HL-60 (cell line): ENCODE measurements at places on chromosomes 2 and 18.

GRCh38 chr2:29238497-29238896 is 123.3 kb downstream of the CLIP4 start:
- peak; percentile 18 for DNase-seq

DNA sequence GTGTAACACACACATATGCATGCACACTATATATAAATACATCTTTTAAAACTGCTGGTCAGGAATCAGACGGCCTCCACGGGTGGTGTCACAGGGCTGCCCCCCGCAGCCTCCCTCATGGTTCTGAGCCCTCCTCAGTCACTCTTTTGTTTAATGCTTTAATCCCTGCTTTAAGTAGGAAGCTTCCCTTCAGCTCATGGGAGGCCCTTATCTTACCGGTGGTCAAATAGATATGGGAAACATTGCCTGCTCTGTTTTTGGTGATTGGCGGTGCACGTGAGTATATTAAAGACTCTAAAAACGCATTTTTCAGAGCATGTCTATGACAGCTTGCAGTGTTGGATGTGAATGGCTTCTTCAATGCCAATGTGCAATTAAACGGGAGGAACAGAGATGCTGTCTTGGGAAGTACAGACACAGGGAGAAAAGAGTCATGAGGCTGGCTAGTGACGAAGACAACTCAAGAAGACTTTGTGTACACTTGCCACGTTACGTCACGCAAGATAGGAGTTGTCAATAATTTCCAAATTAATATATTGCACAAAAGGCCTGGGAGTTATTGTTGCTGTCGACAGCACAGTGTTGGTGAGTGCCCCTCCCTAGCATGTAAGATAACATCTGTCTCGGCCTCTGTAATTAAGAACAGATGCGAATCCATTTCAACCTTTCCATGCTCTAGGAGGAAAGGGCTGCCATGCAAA is 23.3 kb downstream of the GNLY start:
- DNase-seq, result no peak

DNA sequence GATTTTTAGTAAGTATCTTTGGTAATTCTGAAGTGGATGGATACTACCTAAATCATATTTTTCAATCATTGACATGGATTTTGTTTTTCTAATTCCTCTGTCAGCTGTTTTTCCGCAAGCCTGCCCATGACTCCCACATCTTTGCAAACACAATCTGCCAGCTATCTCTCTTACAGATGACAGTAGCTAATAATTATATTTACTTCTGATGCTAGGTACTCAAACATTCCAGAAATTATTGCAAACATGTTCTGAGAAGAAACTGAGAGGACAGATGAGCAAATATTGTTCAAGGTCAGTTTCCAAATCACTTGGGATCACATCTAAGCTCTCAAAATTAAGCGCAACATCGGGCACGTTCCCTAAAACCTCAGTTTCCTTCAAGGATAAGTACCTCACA is 270.0 kb upstream of the CDH19 start:
- no peak for DNase-seq

DNA sequence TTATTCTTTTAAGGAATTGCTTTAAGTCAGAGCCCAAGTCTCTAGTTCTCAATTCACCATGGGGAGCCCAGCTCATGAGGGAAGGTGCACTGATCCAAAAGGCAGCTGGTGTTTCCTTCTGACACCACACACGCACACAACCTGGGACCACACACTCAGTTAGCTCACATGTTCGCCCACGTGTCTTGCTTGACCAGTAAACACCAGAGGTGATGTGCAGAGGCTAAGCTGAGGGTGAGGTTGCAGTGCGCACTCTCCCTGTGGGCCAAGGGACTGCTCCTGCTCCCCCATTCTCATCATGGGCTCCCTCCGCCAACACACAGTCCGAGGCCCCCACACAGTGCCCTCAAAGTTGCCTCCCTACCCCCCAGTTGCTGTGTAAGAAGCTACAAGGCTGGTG is 70.8 kb upstream of the BZW1 start:
- DNase-seq, result no peak

GRCh38 chr2:10571057-10571456 is 118.7 kb downstream of the NOL10 start:
- DNase-seq, result no peak

DNA sequence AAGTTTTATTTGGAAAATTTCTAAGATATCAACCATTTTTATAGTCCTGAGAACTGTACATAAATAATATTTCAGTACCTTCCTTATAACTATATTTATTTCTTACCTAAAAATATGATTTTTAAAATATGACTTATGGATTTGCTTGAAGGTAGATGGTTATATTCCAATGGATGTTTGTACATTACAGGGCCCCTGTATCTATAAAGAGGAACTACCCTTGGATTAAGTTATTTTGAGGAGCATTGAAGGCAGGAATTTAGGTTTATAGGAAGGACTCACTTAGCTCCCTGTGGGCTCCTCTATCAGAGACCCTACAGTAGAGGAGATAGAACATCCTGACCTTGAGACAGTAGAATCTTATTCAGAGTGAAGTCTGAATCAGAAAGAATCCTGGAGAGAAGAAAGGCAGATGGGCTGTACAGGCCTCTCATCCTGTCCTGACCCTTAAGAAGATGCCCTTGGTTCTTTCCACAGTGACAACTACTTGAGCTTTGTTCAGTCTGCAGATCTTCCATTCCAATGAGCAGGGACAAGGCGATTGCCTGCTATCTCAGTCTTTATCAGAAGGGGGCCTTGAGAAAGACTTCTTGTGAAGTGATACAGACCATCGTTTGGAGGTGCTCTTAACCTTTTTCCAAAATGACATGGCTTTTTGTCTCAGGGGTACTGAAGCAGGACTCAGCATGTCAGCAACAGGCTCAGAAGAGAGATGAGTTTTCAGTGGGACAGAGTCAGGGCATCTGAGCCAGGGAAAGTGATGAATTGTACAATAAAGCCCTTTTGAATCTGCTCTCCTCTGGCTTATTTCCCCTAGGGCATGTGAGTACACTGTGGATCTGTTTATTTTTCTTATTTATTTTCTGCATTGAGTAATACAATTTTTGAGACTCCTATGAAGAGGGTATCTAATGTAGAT is 20.9 kb downstream of the OXER1 start:
- DNase-seq, result no peak

- no peak for DNase-seq
These were observed 250.2 kb upstream of the MEX3C start for GRCh38 chr18:51447351-51448342.

- no peak for DNase-seq
These were observed 9.1 kb upstream of the ARID5A start for GRCh38 chr2:96527286-96528005.

DNA sequence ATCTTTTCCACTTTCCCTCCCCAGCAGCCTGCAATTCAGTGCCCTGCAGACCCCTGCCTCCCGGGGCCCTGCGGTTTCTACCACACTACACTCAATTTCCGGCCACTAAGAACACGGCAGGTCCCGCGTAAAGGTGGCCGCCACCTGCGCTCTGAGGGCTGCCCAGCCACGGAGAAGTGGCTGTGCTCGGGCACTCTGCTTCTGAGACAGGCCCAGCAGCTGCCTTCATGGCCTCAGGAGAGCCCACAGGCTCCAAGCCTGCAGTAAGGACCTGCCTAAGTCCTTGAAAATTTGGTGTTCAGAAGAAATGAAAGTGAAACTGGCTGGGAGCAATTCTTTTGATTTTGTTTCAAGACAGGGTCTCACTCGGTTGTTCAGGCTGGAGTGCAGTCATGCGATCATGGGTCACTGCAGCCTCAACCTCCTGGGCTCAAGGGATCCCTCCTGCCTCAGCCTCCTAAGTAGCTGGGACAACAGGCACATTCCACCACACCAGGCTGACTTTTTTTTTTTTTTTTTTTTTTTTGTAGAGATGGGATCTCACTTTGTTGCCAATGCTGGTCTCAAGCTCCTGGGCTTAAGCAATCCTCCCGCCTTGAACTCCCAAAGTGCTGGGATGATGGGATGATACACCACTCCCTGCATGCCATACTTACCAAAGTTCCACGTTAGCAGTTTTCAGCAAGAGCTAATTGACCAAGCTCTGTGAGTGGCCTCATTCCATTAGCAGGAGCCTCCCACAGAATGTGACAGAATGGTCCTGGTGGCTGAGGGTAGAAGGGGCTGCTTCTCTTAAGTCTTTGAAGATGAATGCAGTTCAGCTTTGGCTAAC is 14.6 kb upstream of the ALPP start:
- no peak for DNase-seq

- peak; percentile 35 for DNase-seq
These were observed 86.0 kb upstream of the ALPP start for GRCh38 chr2:232292395-232293154.

- DNase-seq, result no peak
These were observed 248.9 kb downstream of the MYCN start for GRCh38 chr2:16189029-16189835.

- DNase-seq, result no peak
These were observed 696.3 kb downstream of the BCL11A start for GRCh38 chr2:59857109-59857508.

- DNase-seq, result no peak
These were observed 41.0 kb downstream of the CYBRD1 start for GRCh38 chr2:171563301-171563700.

GRCh38 chr2:20439193-20439475 is 7.7 kb upstream of the RHOB start:
- DNase-seq, result no peak

DNA sequence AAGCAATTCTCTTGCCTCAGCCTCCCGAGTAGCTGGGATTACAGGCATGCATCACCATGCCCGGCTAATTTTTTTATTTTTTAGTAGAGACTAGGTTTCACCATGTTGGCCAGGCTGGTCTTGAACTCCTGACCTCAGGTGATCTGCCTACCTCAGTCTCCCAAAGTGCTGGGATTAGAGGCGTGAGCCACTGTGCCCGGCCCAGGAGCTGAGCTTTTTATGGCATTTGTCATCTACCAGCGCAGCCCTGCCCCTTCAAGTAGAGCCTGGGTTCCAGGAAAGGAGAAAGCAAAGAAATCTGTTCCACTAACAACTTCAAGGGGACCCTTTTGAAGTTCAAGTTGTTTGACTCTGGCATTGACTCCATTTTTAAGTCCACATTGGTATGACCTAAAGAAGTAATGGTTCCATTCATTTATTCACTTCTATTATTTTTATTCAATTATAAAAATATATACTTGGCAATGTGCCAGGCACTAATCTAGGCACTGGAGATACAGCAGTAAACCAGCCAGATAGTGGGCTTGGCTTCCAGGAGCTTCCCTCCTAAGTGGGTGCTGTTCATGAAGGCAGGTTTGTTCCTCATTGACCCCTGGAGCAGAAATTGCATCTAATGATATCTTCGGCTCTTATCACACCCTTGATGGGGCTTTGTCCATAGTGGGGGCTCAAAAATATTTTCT is 8.0 kb upstream of the SFTPB start:
- no peak for DNase-seq

DNA sequence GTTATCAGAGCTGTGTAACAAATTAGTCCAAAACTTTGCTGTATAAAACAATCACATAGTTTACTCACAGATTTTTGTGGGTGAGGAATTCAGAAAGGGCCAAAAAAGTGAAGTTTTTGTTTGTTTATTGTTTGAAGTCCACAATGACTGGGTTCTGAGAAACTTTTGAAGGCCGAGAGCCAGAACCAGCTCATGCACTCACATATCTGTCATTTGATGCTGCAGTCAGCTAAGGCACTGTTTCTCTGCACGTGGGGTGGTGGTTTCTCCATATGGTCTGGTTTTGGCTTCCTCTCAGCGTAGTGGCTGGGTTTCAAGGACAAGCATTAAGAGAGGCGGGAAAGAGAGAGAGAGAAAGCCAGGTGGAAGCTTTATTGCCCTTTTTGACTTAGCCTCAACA is 131.8 kb downstream of the TWIST2 start:
- DNase-seq, result no peak
